ENCODE measurements at places on chromosomes 3 and 15. TPM values are rescaled to one million over a fixed set of nuclear protein-coding genes. Genes with fewer than 3 reads are reported as not detected.

PRSS50 gene
- 0.43 TPM for total RNA-seq

- DNase-seq = no peak
Observed at GRCh38 chr3:100780071-100780622, 70.9 kb downstream of the TFG start.

- no peak for DNase-seq
Observed at GRCh38 chr3:170076715-170077238, 39.0 kb downstream of the GPR160 start.

LDHAL6B gene
- not detected for total RNA-seq

DNA sequence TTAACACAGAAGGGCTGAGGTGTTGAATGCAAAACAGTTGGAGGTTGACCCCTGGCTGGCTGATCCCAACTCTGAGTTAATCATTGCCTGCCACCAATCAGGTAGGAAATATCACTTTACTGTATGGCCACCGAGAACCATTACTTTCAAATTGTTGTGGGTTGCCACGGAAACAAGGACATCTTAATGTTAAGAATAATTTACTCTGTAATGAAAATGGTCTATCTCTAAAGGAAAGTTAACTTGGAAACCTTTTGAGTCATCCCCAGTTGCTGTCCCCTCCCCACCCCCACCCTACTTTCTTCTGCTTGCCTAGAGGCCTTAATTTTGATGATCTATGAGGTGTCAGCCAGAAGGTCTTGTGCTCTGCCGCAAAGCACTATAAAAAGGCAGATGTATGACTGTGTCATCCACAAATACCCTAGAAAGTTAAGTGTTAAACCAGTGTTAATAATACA, 78.7 kb upstream of the SNRK start:
- no peak for DNase-seq

RNU5B-1 gene
- total RNA-seq = not detected
